ENCODE measurements at places on chromosomes 16 and 17.

GRCh38 chr16:53372992-53373871 lies 61.0 kb upstream of the RBL2 start:
- DNase-seq: no peak

- DNase-seq: no peak
Observed at GRCh38 chr16:8677481-8677880, 3.1 kb downstream of the ABAT start.

GRCh38 chr16:85259115-85259831 lies 147.0 kb upstream of the CIBAR2 start:
- DNase-seq: no peak

GRCh38 chr17:57631871-57632270 lies 113.2 kb downstream of the CCDC182 start:
- no peak for DNase-seq

GRCh38 chr17:62085511-62086408 lies 20.7 kb upstream of the MED13 start:
- no peak for DNase-seq

- DNase-seq: no peak
Observed at GRCh38 chr17:19896679-19897078, 28.9 kb upstream of the ULK2 start.

DNA sequence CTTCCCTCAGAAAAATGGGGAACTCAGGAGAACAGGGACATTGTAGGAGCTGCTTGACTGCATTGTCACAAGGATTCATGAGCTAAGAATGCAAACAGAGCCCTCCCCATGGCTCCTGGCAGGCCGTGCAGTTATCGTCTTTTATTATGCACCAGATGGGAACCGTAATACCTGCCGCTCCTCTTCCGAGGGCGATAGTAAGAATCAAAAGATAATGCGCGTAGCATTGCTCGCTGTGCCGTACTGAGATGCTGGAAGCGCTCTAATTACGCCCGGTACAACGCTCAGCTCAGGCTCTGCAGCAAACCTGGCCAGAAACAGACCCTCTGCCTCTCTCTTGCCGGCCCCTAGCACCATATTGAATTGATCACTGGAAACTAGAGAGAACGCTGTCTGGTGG lies 87.1 kb upstream of the PLCG2 start:
- no peak for DNase-seq

- no peak for DNase-seq
Observed at GRCh38 chr16:66344533-66345145, 21.9 kb upstream of the CDH5 start.

GRCh38 chr17:81383504-81384421 lies 11.5 kb upstream of the BAHCC1 start:
- no peak for DNase-seq

GRCh38 chr17:807523-808294 lies 25.6 kb downstream of the MRM3 start:
- DNase-seq: no peak

GRCh38 chr17:5705876-5706576 lies 121.7 kb upstream of the NLRP1 start:
- no peak for DNase-seq

- peak; percentile 77 for DNase-seq
Observed at GRCh38 chr16:4298761-4299522, 16.9 kb upstream of the GLIS2 start.

Data from BJ (cell line).